ENCODE measurements at places on chromosomes 6 and 20. TPM values are rescaled to one million over a fixed set of nuclear protein-coding genes. Genes with fewer than 3 reads are reported as not detected.

DNA sequence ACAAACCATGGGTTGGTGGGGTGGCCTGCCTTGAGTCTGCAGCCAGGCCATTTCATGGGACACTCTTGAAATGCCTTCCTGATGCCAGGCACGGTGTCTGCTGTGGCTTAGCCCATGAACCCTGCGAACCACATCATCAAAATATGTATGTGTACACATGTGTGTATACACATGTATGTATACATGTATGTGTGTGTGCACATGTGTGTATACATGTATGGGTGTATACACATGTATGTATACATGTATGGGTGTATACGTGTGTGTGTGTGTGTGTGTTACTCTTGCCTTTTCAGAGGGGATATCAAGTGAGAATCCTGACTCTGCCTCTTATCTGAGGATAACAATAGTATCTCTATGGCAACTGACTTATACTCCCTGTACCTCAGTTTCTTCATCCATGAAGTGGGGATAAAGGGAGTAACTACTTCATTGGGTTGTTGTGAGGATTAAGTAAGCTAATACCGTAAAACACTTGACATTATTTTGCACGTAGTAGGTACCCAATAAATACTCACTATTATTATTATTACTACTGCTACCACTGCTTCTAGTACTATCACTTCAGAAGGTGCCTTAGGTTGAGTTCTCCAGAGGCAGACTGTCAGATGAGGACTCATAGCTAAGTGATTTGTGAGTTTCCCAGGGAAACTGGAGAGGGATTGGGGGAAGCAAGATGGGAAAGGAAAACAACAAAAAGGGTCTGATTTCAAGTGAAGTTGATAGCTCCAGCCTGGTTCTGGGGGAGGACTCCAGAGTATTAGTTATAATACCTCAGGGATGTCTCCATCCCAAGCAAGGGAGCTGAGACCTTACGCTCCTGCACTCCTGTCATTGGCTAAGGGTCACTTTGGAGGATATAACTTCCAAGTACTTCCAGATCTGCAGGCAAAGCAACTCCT lies 110.5 kb downstream of the VEGFA start:
- H3K4me1 ChIP-seq: no peaks in the 10 kb centered on the region
- DNase-seq: no peak
- H3K4me3 ChIP-seq: no peak overlapping the region
- H3K36me3 ChIP-seq: no peaks in the 10 kb centered on the region

GRCh38 chr6:12535586-12536314 lies 180.8 kb upstream of the PHACTR1 start:
- no peak for DNase-seq
- no peaks in the 10 kb centered on the region for H3K36me3 ChIP-seq
- H3K27me3 ChIP-seq: no peaks in the 10 kb centered on the region
- no peaks in the 10 kb centered on the region for H3K4me1 ChIP-seq
- H3K4me3 ChIP-seq: no peak overlapping the region
- H3K27ac ChIP-seq: no peak overlapping the region

GRCh38 chr6:128676456-128676855 lies 156.1 kb upstream of the PTPRK start:
- no peak for DNase-seq
- H3K27me3 ChIP-seq: no peaks in the 10 kb centered on the region
- H3K27ac ChIP-seq: no peak overlapping the region
- no peaks in the 10 kb centered on the region for H3K4me1 ChIP-seq
- no peak overlapping the region for H3K4me3 ChIP-seq
- H3K36me3 ChIP-seq: no peaks in the 10 kb centered on the region

SNX3 gene
- total RNA-seq: 66.6 TPM

- no peaks in the 10 kb centered on the region for H3K27me3 ChIP-seq
- H3K27ac ChIP-seq: no peak overlapping the region
- H3K4me1 ChIP-seq: no peaks in the 10 kb centered on the region
- H3K36me3 ChIP-seq: no peaks in the 10 kb centered on the region
These were observed 62.7 kb upstream of the ISM1 start for GRCh38 chr20:13158369-13158768.

Data from CD4-positive, alpha-beta memory T cell (primary cell).